ENCODE measurements at places on chromosomes 6 and 20.

GRCh38 chr20:58630063-58630462, 21.0 kb upstream of the STX16 start:
- no peak for DNase-seq

DNA sequence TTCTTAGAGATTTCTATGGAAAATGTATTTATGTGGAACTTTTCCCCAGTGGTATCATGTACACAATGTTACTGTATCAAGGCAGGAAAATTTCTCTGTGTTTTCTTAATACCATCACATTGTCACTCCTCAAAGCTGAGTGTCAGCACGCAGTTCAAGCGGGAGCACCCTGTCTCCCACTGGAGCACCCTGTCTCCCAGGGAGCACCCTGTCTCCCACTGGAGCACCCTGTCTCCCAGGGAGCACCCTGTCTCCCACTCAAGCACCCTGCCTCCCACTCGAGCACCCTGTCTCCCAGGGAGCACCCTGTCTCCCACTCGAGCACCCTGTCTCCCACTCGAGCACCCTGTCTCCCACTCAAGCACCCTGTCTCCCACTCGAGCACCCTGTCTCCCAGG, 51.3 kb downstream of the PSMG4 start:
- DNase-seq, result no peak

DNA sequence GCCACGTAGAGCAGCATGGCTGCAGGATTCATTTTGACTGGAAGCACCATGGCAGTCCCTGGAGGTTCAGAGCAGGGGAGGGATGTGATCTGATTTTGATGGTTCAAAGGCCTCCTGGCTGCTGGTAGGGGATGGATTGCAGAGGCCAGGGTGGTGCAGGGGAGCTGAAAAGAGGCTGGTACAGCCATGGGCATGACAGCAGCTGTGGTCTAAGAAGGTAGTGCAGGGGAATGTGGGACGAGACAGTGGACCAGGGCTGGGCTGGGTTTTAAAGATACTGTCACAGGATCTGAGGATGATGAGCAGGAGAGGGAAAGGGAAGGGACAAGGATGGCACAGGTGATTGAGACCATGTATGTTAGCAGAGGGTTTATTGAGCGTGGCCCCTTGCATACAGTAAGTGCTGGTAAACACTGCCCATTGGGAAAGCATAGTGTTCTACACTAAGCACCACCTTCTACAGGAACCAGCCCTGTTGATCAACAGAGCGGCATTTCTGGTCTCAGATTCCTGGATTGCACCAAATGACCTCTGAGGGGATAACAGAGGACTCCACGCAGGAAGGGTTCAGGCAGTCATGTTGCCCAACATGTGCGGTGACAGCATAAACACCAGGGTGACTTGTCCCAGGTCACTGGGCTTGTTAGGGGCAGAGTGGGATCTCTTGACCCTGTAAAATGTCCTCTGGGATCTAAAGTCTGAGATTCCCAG, 14.5 kb upstream of the SIRPA start:
- no peak for DNase-seq

DNA sequence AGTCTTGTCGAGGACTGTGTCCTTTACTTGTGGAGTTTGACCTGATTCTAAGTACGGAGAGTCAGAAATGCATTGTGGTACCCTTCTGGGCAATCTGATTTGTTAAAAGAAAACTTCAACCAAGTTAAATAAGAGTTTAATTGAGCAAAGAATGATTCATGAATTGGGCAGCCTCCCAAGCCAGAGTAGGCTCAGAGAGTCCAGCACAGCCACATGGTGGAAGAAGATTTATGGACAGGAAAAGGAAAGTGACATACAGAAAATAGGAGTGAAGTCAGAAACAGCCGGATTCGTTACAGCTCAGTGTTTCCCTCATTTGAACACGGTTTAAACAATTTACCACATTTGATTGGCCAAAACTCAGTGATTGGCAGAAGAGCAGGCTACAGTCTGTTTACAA, 329.2 kb downstream of the DHX35 start:
- no peak for DNase-seq

DNA sequence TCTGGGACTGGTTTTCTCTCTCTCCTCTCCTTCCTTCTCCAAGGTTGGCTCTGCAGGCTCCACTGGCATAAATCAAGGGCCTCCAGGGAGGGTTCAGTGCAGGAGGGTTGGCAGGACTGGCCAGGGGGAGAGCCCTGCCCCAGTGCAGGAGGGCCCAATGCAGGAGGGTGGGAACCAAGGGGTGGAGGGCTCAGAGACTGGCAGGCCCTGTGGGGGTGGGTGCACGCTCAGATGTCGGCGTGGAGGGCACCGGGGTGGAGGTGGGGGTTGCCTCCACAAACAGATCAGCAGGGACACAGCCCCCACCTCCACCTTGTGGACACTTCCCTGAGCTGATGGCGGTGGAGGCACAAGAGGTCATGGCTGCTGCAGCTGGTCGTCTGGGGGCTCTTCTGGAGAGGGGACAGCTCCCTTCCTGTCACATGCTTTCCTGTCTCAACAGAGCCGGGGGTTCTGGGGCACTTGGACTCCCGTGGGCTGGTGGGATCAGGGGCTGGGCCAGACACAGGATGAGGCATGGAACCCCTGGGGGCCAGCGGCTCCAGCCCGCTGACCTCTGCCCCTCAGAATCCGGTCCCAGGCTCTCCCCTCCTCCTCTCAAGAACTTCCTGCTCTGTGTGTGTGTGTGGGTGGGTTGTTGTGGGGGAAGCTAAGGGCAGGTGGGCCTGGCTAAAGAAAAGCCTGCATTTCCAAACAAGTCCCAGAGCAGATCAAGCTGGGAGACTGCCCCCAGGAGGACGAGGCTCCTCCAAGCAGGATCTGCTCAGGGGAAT, 2.7 kb upstream of the ABHD16B start:
- DNase-seq, result no peak

DNA sequence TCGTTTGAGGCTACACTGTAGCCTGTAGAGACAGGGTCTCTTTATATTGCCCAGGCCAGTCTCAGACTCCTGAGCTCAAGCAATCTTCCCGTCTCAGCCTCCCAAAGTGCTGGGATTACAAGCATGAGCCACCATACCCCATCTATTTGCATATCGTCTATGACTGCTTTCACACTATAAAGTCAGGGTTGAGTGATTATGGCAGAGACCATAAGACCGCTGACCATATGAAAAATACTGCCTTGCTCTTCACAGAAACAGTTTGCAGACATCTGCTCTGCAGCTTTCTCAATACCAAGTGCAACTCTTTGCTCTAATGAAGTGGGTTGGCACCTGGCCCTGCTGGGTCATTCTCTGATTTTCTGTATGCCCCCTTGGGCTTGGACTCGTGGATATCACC, 79.5 kb upstream of the PAK5 start:
- no peak for DNase-seq

DNA sequence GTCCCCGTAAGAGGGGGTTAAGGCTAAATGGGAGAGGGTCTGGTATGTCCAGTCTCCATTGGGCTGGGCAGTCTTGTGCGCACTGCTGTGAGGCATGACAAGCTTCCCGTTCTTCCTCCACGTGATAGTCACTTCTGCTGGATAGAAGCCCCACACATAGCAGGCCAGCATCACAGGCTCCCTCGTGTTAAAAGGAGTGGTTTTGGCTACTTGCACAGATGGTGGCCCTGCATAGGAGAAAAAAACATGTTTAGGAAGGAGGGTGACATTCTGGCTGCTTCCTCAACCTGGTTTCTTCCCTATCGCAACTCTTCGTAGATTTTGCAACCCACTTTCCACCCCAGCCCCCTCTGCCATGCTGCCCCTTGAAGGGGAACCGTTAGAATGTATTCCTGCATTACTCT, 3.6 kb downstream of the HLA-DMB start:
- no peak for DNase-seq

- DNase-seq, result no peak
Measured at GRCh38 chr6:96014846-96015517, 792 bp upstream of the FUT9 start.

DNA sequence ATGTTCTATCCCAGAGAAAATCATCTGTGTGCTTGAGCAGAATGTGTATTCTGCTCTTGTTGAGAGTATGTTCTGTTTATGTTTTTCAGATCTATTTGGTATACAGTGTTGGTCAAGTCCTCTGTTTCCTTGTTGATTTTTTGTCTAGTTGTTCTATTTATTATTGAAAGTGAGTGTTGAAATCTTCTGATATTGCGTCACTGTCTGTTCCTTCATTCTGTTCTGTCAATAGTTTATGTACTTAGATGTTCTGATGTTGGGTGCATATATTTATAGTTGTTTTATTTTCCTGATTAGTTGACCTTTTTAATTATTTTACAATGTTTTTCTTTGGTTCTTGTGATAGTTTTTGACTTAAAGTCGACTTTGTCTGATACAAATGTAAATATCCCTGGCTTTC, 458.7 kb upstream of the HSF2 start:
- no peak for DNase-seq

DNA sequence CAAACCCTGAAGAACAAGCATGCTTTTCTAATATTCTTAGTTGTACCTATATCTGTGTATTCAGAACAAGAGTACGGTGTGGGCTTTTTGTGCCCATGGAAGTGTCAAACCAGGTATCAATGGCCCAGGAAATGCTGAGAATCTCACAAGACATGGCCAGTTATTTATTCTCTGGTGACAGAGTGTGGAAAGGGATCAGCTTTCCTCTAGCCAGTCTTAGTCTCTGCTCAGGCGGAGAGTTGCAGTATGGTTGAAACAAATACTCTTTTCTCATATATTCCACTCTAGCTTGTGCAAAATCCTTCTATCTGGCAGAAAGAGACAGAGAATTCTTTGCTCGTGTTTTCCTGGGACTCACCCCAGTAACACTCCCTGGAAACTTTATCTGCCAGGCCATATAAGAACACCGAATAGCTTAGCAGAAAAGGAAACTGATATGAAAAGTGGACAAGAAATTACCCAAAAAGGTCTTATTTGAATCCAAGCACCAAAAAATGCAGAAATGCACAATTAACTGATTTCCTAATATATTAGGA, 173.3 kb upstream of the RSPO3 start:
- DNase-seq, result no peak

GRCh38 chr20:63068711-63069367, 62.1 kb upstream of the BHLHE23 start:
- DNase-seq, result no peak

- no peak for DNase-seq
Measured at GRCh38 chr20:52118696-52119095, 72.9 kb downstream of the ZFP64 start.

DNA sequence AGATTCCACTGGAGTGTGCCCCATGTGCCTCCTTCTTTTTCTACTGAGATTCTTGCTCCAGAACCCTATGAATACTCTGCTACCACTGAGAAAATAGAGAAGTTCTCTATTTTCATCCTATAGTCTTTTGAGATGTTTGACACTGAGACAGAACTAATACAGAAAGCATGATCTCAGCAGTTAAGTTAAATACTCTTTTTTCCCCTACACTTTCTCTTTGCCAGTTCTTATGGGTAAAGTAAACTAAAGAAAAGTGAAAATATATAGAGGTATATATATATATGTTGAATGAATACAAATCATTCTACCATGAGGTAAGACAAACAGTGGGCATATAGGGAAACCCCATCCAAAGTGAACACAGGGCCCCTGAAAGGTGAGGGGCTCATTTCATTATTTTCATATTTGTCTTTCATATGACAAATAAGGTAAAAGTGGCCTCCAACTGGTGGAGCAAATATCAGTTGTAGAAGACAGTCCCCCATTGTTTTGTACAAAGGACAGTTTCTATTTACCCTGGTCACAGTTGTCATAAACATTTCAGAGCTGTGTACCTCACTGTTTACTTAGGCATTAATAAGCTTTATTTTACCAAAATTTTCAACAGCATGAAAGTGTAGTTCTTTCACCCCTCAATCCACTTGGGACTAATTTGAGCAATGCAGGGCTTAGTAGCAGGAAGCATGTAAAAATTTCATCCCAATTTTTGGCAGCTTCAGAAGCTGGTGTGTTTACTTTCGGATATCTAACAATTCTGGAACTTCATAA, 188.3 kb upstream of the MARCKS start:
- DNase-seq, result no peak

DNA sequence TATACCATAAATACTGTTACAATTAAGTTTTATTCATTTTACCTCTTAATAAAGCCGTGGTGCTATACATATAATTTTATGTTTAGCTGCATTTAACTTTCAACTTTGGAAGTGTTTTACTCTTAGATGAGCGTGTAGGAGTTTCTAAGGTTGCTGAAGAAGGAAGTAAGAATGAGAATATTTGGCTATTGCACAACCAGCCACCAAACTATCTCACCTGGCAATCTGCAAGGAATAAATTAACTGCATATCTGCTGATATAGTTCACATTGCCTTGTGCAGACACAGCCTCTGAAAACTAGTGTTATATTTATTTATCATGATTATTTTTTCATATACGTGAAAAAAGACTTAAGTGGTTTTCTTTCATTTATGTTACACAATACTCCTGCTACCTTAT, 230.4 kb downstream of the PLCB1 start:
- DNase-seq, result no peak

- DNase-seq, result no peak
Measured at GRCh38 chr20:39800548-39800947, 838.4 kb downstream of the DHX35 start.

- DNase-seq, result no peak
Measured at GRCh38 chr20:51768759-51769517, 748 bp upstream of the ATP9A start.

DNA sequence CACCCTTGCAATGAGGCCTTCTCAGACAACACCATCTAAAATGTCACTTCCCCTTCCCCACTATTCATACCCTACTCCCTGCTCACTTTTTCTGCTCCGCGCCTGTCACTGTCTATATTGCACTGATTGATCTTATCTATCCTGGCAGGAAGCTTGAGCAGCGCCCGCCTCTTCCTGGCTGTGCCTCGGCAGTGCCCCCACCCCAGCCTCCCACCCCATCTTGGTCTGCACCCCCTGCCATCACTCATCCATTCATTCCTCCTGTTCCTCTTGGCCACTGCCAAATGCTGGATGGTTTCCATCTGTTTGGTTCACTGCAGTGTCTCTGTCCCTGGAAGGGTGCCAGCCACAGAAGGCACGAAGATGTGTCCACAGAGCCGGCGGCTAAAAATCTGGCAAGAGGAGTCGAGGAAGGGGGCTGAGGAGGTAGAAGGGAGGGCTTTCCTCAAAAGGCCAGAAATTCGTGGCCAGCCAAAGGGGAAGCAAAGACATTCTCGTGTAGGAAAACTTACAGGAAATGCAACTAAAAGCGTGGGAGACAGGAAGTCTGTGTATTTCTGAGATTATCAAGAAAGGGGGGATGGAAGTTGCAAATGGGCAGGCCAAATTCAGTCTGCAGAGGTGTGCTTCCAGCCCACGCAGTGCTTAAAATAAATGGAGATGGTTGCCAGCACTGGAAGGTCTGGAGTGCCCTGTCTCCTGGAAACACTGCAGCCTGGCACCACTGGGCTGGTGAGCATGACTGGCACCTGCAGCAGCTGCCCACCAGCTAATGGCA, 27.6 kb downstream of the SYNJ2 start:
- DNase-seq, result no peak

DNA sequence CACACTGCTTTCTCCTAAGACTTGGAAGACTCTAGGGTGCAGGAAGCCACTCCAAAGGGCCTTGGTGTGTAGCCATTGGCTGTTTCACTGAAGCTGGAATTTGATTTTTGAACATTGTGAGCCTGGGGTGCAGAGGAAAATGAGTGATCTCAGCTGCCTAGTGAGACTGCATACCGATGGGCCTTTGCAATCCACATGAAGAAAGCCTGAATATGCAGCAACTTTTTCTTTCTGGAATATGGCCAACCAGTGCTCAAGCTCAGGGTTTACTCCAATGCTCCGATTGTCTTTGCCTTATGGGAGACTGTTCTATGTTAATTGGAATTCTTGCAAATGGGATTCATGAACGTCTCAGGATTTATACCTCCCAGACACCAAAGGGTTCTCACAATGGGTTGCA, 242.6 kb downstream of the DOK5 start:
- no peak for DNase-seq

GRCh38 chr6:36104836-36105235, 25.5 kb upstream of the MAPK13 start:
- no peak for DNase-seq
